ENCODE measurements at places on chromosomes 1 and 21. TPM values are rescaled to one million over a fixed set of nuclear protein-coding genes. Genes with fewer than 3 reads are reported as not detected.

Gene AQP10
- total RNA-seq = 0.24 TPM

Gene FCMR
- total RNA-seq = not detected

Gene FAM163A
- total RNA-seq = not detected

Gene RBM34
- 49.8 TPM for total RNA-seq

Gene PRKAA2
- total RNA-seq = not detected

Gene DENND2C
- 0.49 TPM for total RNA-seq

Gene TNNI3K
- total RNA-seq = not detected

- no peak for DNase-seq
These were observed 22.7 kb downstream of the KCNQ4 start for GRCh38 chr1:40806240-40806639.

DNA sequence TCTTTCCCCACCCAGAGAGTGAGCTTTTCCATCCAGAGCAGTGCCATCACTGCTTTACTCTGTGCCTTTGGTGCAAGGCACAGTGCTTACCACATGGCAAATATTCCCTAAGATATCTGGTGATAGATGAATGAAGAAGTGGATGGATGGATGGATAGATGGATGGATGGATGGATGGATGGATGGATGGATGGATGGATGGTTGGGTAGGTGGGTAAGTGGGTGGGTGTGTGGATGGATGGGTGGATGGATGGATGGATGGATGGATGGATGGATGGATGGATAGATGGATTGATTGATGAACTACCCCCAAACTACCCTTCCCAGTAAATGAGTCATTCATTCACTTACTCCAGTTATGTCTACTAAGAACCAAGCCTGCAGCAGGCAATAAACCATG is 42.9 kb upstream of the SLC44A3 start:
- no peak for DNase-seq

DNA sequence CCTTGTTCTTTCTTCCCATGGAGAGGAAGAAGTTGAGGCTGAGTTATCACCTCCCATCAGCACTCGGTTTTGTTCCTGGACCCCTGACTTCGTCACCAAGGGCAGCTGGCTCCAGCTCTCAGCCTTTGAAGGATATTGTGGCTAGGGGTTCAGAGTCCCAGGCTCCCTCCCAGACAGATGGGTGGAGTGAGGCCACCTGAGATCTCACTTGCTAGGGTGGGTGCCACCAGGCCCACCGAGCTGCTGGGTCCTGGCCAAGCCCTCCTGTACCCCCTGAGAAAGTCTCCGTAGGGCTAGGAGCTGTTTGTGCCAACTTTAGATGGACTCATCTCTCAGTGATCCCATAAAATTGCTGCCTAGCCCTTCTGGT is 6.9 kb downstream of the MX2 start:
- no peak for DNase-seq

DNA sequence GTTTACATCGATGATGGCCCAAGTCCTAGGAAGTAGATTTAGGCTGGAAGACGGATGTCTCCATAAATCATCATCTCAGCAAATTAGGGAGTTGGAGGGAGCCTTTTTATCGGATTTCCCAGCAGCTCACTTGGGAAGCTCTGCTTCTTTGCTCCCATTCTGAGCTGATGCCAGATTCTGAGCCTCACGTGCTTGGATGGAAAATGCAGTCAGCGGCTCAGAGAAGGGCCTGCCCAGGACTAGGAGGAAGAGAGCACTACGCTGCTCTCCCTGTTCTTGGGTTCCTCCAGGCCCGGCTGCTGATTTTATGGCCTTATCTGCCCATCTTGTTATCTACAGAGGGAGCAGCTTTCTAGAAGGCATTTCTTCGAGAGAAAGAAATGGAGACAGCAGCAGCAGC is 42.0 kb downstream of the UBIAD1 start:
- DNase-seq = no peak

DNA sequence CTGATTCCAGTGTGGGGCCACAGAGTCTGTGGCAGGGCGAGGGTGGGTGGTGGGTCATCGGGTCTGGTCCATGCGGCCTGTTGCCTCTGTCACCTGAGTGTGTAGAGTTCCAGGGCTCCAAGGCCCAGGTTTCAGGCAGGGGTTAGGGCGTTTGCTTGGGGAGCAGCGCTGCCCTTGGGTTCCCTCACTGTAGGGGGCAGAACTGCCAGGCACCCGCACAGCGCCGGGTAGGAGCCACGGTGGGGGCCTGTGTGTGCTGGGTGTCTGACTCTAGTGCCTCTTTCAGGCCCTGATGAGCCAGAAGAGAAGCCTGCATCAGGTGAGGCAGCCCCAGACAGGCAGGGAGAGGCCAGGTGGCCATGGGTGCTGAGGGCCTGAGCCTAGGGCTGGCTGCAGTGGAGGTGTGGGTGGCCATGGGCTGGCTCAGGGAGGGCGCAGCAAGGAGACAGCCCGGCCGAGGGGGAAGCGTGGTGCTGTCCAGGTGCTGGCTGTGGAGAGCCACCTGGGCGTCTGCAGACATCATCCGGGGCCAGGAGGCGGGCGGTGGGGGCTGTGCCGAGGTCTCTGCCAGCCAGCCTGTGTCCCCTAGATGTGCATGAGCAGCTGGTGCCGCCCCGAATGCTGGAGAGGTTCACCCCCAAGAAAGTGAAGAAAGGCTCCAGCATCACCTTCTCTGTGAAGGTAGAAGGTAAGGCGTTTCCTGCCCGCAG is 72.3 kb downstream of the TRIM11 start:
- no peak for DNase-seq

GRCh38 chr21:44401386-44402160 is 48.2 kb downstream of the TRPM2 start:
- no peak for DNase-seq

- DNase-seq = no peak
These were observed 32.8 kb upstream of the CHRM3 start for GRCh38 chr1:239353536-239353935.

DNA sequence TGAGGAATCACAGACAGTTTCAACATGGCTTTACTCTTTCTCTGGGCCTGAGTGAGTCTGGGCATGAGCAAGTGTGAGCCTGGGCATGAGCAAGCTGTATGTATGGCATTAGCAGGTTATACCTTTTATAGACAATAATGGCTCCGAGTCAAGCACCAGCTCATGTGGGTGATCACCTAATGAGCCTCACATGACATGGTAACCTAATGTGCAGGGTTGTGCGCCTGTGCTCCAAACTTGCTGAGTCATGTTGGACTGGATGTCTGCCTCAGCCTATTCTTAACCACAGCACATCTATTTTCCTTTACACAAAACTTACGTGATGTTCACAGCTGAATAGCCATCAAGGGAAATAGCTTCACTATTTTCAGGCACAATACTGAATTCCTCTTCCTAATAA is 236.2 kb upstream of the NRIP1 start:
- DNase-seq = no peak

DNA sequence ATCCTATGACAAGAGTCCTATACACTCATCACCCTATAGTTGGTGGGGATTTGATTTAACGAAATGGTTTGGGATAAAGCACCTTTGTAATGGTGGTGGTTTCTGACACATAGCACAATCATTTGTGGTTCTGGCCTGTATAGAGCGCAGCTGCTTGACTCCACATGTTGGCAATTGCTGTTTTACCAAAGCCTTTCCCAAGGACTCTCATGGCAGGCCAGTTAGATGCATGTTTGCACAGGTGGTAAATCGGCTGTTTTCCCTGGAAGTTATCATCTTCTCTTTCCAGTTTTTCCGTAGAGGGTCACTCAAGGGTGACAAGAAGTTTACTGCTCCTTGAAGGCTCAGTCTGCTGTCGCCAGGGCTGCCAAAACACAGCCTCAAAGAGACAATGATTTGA is 17.1 kb upstream of the XPR1 start:
- no peak for DNase-seq
